NCI-H1105 (cell line): ENCODE measurements at places on chromosomes 6 and 20.

GRCh38 chr20:50982363-50982762 is 23.7 kb downstream of the MOCS3 start:
- peak; percentile 8 for DNase-seq

GRCh38 chr20:62661647-62662046 is 19.3 kb downstream of the SLCO4A1 start:
- no peak for DNase-seq

DNA sequence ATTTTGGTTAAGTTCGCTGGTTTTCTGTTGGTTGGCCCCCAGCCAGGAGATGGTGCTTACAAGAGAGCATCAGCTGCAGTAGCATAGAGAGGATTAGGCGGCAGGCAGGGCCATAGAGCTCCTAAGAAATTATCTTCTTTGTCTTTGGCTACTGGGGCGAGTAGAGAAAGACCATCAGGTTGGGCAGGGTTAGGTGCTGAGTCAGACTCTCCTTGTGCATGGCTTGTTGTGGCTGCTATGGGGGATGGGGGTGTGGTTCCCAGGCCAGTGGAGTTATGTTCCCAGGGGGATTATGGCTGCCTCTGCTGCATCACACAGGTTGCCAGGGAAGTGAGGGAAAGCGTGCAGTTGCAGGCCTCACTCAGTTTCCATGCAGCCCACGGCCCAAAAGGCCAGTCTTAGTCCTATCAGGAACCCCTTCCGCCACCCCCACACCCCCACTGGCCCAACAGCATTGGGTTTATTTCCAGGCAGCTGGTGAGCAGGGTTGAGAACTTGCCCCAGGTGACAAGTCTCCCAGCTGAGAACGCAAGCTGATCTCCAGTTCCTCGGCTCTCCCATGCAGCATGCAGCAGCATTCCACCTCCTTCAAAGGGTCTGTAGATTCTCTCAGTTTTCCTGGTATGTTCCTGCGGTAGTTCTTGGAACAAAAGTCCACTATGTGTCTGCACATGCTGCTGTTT is 243.7 kb downstream of the UTRN start:
- DNase-seq: no peak

DNA sequence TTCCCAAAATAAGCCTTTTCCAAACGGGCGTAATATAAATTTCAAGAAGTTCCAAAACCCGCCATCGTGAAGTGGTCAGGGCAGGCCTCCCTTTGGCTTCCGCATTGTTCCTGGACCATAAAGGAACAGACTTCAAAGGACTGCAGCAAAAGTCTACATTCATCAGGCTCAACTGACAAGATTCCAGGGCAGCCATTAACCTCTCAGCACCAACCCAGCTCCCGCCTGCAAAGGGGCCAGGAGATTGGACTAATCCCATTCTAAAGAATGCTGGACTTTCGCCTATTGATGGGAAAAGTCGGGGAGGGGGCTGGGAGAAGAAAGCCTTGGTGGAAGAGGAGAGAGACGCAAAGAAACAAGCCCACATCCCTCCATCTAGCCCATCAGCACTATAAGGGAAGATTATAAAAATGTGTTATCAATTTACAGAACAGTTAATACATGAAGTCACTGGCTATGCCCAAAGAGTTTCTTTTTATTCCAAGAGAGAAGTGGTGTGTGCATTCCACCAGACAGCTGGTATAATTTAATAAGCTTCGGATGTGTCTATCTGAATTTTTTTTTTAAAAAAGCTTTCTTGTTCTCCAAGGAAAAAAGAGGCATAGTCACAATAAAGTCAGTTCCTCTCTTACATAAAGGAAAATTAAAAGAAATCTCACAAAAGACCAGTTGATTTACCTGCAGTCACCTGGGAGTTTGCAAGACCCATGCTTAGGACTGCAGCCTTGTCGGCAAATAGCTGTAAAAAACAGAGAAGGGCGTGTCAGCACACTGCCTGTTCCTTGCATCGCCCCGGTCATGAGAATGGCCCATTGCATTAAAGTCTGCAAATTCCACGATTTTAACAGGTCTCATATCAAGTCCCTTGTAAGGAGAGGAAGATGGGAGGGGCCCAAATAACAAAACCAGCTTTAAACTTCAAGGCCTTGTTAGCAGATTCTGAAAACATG is 17.8 kb downstream of the JAG1 start:
- no peak for DNase-seq

GRCh38 chr20:54097236-54097529 is 26.8 kb upstream of the BCAS1 start:
- no peak for DNase-seq
